ENCODE measurements at places on chromosomes 1 and 21. TPM values are rescaled to one million over a fixed set of nuclear protein-coding genes. Genes with fewer than 3 reads are reported as not detected.

DDAH1 gene
- not detected for total RNA-seq

- no peak for DNase-seq
Measured at GRCh38 chr1:223298701-223299100, 65.3 kb downstream of the SUSD4 start.

DNA sequence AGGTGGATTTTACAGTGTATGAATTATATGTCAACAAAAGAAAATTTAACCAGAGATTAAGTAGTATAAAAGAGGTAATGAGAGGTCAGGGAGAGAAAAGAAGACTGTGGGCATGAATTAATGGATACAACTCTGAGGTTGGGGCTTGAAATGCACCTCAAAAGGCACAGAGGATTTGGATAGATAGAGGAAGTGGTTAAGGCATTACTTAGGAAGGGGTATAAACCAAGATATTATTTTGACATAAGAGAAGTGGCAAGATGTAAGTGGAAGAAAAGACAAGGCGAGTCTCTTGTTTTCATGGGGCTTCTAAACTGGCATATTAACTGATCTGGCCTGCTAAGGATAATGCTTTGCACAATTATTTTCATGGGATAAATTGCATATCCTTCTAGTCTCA, 34.1 kb downstream of the RAP1A start:
- no peak for DNase-seq

DNA sequence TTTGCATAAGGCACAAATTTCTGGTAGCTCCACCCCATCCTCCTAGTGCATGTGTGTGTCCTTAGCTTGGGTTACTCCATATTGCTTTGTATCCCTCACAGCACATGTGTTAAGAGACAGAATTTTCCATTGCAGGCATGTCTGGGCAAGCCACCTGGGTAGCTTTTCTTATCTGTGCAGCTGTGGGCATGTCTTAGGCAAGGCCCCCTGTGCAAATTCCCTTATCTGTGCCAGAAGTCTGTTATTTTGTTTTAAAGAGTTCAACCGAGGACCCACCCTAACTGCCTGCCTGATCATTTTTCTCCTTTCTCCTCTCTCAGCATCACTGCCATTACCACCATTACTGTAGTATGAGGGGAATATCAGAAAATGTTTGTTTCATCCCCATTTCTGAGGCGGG, 131.9 kb downstream of the CYYR1 start:
- DNase-seq = no peak

All from activated T-helper 1 cell treated with anti-CD3 and anti-CD28 coated beads, Interleukin-12 subunit alpha, Interleukin-12 subunit beta, Interleukin-2, Interleukin-4 antibody, amounts not matched to agents 30 ng/mL and 10 ng/mL and 1 ng/mL, durations not matched to agents 14 hours and 24 hours and 36 hours (primary cell).